ENCODE measurements at places on chromosomes 16 and 17.

DNA sequence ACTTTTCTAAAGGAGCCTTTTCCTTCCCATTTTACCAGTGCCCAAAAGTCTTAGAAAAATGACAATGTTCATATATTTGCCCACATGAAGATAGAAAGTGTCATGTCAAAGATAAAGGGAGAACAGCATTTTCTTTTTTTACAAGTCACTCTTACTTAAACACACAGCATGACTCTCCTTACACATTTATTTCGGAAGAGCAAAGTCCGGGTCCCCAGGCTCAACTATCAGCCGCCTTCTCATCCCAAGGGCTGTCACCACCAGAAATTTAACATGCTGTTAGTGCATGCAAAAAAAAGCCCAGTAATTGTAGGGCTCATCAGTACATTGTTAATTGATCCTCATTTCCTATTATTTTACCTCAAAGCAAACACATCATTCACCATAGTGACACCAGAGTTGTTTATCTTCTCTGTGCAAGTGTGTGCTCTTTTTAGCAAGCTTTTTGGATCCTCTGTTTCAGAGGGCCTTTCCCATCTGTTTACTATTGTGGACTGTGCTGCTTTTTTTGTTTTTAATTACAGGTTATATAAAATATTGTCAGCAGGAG, 560.3 kb downstream of the WWOX start:
- DNase-seq, result no peak

DNA sequence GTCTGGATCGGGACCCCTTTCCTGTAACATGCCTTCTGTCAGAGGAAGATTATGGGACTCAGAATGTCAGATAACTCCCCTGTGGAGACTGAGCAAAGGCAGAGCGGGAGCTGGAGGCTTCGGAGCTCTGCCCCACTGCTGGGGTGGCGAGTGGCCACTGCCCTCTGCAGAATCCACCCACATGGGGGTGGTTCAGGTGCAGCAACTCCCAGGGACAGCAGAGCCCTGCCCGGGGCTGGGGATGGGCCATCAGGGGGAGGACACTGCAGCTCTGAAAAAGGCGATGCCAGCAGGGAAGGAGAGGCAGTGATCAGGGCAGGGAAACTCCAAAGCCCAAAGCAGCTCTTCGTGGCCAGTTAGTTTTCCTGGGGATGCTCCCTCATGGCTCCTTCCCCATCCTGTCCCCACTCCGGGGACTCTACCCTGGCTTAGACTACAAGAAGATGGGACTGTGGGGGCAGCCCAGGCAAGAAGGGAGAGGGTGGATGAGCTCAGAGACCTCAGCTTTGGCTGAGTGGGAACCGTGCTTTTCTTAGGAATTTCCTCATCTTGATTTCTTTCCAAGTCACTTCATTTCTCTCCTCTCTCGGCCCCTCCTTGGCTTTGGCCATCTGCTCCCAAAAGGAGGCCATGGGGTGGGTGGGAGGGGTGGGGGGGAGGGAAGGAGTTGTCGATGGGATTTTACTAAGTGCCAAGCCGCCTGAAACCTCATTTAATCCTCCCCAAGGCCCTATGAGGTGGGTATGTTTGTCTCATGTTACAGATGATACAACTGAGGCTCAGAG, 4.0 kb downstream of the CA4 start:
- no peak for DNase-seq

GRCh38 chr17:57869617-57870282, 19.9 kb upstream of the MRPS23 start:
- DNase-seq, result no peak

- no peak for DNase-seq
These were observed 2.1 kb upstream of the NAGS start for GRCh38 chr17:44002141-44002848.

DNA sequence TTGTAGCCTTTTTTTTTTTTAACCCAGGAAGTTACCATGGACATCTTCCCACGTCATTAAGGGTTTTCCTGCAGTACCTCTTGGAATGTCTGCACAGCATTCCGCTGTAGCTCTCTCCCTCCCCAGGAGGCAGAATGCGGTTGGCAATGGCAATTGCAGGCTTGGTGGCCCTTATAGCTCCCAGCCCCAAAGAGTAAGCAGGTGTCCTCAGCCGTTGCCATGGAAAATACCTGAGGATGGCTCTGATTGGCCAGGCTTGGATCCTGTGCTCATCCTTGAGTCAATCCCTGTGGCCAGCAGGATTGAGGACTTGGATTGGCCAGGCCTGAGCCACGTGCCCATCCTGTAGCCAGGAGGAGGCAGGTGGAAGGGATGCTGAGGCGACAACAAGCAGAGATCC, 15.5 kb upstream of the TIMP2 start:
- DNase-seq, result no peak

GRCh38 chr16:49022351-49022963, 259.2 kb downstream of the CBLN1 start:
- no peak for DNase-seq

DNA sequence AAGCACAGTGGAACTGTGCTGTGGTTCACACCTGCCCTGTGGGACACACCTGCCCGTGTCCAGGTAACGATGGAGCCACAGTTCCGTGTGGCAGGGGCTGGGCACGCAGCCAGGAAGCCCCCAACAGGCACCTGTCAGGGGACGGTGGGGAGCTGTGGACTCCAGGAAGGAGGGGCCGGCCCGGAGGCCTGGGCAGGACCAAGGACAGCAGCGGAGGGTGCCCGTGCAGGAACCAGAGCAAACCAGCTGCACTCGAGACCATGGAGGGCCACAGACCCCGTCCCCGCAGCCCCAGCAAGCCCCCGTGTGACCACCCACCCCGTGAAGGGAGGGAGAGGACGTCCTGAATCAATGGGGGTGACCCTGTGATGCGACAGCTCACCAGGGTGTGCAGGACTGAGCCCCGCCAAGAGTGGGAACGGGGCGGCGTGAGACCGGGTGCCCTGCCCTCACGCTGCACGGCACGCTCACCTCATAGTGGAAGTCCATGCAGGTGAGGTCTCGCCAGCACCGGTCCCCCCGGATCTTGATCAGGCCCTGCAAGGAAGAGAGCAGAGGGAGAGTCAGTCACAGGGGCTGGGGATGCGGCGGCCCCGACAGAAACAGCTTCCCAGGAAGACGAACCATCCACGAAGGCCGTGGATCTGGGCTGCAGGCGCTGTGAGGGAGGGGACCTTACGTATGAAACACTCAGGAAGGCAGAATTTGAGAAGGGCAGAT, 78.1 kb downstream of the LMF1 start:
- DNase-seq, result no peak

DNA sequence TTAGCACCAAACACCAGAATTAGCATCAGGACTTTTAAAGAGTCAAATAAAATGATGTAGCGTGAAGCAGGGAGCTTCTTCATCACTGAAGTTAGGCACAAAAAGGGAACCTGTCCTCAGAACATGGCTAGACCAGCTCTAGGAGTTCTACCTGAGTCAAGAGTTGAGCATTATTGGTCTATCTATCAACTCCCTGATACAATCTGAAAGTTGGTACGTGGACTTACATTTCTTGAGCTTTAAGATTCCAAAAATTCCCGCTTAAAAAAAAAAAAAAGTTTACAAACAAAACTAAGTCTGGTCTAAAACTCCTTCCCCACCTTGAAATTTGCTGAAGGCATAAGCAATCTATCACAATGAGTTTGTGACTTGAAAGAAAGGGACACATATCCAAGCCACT, 12.3 kb downstream of the TLE7 start:
- DNase-seq, result no peak

Data from neuronal stem cell (in vitro differentiated cells).